ENCODE measurements at places on chromosomes 5 and 9.

DNA sequence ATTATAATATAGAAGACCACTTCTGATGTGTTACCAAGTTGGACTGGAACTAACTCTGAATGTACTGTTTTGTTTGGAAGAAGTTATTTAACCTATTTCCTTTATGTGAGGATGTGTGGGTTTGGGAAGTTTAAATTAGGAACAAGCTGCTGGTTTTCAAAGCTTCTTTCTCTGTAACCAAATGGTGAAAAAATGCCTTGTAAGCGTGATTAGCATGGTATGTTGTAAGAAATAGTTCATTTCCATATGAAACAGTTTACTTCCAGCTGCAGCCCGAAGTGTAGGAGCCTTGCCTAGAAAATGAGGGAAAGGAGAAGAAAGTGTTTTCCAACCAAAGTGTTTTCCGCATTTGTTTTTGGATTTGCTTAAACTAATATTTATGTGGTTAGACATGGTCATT, 36.0 kb downstream of the TTC1 start:
- no peak for DNase-seq

DNA sequence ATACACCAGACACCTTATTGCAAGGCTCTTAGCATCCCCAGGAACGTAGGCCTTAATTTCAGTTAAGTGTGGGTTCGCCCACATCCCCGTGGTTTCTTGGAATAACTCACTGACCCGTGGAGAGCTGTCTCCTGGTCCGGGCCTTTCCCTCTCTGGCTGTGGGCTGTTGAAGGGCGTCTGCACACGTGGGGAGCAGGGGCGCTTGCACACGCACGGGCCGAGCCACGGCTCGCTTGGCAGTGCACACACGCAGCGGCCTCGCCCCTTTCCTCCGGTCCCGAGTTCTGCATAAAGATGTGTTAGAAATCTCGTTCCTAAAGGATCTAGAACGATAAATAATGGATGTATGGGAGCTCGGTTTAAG, 141.9 kb downstream of the PBX3 start:
- DNase-seq, result peak; percentile 75

- no peak for DNase-seq
These were observed 137.1 kb downstream of the FOXD1 start for GRCh38 chr5:73311291-73312110.

GRCh38 chr5:132273631-132274030, 16.1 kb downstream of the PDLIM4 start:
- DNase-seq, result no peak

DNA sequence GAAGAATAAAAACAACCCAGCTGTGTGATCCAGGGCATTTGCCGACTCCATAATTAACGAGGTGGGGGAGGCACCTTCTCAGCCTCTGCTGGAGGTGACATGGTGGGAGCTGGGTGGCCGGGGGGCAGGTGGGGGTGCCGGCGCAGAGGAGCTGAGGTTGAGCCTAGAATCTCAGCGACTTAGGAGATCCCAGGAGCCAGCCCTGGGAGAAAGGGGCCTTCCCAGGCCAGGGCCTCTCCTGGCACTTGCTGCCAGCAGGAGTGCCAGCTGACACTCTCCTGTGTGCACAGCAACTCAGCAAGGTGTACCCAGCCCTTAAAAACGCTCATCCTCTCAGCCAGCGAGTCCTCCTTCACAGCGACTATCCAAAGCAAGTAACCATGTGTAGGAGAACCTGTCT, 62.8 kb upstream of the FCN1 start:
- DNase-seq, result no peak

DNA sequence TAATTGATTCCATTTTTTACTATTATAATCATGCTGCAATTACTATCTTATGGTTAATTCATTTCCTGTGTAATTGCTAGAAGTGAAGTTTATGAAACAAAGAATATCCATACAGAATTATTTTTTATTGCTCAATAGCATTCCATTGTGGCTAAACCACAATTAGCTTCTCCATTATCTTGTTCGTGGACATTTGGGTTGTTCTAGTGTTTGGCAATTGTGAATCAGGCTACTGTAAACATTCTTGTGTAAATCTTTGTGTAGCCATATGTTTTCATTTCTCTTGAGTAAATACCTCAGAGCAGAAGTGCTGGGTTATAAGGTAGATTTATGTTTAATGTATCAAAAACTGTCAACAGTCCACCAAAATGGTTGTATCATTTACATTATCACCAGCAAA, 341.1 kb downstream of the MAT2B start:
- DNase-seq, result no peak

GRCh38 chr5:75262271-75262670, 25.6 kb upstream of the ANKRD31 start:
- no peak for DNase-seq

- DNase-seq, result peak; percentile 81
These were observed 17.1 kb upstream of the OLFM1 start for GRCh38 chr9:135070198-135070951.

- DNase-seq, result no peak
These were observed 17.7 kb downstream of the ISOC1 start for GRCh38 chr5:129112295-129112694.

GRCh38 chr5:53239301-53239990, 129.9 kb upstream of the MOCS2 start:
- DNase-seq, result no peak

DNA sequence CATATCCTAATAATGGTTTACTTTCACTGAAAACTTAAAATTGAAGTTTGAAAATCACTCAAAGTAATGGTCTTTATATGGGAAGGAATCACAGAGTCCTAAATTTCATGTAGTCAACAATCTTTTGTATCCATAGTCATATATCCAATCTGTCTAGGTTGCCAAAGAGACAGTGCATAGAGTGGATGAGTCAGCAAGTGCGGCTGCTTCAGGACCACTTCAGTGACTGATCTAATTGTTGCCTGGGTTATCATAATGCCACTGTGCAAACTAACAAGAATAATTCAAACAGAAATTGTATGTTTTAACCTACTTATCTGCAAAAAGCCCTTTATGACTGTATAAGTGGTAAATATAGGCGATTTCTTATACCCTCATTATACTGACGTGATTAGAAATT, 211.3 kb upstream of the PRR16 start:
- DNase-seq, result peak; percentile 5

DNA sequence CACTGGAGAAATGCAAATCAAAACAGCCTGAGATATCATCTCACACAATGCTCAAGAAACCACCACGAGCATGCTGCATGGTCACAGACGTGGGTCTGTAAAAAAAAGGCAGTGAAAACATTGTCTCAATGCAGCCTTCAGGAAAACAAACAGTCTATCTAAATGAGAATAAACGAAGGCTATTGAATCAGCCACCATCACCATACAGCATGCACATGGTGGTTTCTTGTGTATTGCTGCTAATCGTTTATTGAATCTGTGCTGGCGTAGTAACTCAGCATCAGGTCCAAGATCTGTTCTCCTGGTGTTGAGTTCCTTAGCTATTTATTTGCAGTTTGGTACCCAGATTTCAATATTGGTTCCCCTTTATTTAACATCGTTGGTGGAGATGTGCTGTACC, 1115.0 kb downstream of the CDH18 start:
- DNase-seq, result no peak

- DNase-seq, result no peak
These were observed 115.9 kb downstream of the CDC42SE2 start for GRCh38 chr5:131379723-131380122.

- no peak for DNase-seq
These were observed 49.1 kb upstream of the VDAC1 start for GRCh38 chr5:134053840-134054338.

DNA sequence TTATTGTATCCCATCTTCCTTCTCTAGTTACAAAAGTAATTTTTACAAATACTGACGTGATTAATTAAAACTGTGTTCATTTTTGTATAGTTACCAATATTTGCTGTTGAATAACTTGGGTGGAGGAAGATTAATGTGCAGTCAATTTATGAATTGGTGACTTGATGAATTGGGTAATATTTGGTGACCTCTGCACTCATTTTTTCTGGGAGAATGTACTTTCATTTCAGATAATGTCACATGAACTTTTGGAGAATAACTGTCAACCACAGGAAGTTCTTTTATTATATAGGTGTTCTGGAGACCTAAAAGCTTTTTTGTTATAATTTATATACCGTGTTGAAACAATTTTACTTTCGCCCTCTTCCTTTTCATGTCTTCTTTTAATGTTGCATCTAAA, 26.4 kb upstream of the FKTN start:
- DNase-seq, result no peak

GRCh38 chr9:96719521-96719920, 58.4 kb downstream of the ZNF510 start:
- DNase-seq, result no peak

- no peak for DNase-seq
These were observed 288.3 kb upstream of the MPDZ start for GRCh38 chr9:13567833-13568232.

DNA sequence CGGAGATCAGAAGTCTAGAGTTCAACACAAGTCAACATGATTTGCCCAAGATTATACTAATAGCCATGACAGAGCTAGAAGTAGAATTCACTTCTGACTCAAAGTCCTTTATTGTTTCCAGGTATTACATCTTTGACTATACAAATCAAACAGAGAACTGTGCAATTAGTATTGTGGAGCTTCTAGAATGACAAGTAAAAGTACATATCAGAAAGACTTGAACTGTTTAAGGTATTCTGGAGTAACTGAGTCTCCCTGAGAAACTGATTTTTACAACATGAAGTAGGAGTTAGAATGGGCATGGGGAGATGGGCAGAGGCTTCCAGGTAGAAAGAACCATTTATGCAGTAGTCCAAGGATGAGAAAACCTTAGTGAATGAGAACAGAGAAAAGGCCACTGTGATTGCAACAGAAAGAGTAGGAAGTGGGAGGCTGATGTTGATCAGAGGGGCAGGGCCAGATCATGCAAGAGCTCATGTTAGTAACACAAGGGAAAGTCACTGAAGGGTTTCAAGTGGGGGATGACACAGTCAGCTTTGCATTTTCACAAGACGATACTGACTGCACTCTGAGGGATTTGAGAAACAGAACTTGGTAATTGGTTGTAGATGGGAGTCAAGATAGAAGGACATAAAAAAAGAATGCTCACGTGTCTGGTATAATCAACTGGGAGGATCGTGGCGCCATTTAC, 280.7 kb downstream of the RFX3 start:
- no peak for DNase-seq

DNA sequence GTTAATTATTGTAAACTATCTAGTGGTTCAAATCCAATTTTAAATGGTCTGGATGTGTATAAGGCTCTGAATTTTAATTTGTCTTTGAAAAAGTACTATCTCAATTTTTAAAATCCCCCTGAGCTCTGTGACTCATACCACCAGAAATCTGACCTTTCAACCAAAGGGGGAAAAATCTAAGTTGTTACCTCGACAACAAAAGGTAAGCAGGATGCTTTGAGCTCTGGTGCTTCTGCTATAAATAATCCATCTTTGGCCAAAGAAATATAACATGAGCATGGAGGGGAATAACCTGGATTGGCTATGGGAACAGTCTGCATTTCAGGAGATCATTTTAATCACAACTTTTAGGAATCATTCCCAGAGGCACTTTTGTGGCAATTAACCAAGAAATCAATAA, 76.3 kb upstream of the PCSK1 start:
- no peak for DNase-seq

DNA sequence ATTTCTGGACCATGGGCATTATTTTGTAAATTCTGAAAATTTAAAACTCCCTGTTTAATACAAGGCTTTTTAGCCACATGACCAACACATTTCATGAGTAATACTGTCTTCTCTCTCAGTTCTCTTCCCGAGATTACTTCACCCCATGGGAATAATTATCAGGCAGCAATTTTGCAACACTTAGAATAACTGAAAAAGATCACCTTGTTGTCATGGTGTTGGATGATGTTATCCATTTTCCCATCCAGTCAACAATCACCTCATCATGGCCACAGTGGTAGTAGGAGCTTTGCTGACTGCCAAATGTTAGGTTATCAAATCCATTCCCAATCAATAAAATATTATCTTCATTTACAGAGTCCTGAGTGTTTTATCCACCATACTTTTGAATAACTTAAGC, 354.9 kb upstream of the ISL1 start:
- DNase-seq, result no peak
